Right ventricle myocardium superior (tissue), 1 donor: ENCODE measurements at places on chromosomes 12 and 14. TPM values are rescaled to one million over a fixed set of nuclear protein-coding genes. Genes with fewer than 3 reads are reported as not detected.

DNA sequence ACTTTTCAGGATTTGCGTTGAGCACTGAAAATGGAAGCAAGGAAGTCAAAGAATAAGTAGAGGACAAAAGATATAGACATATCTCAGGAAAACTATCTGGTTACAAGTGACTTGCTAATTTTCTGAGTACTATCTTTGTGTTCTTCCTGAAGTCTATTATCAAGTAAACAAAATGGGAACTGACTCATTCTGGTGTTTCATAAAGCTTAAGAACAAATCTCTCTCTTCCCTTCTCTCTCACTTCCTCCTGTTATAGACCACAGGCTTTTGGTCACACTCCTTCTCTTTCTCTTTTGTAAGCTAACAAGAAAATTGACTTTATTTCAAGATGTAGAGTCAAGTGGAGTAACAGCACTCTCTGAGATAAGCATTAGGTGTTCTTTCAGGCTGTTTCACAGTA is 406.6 kb upstream of the SYT1 start:
- no peak for DNase-seq

DNA sequence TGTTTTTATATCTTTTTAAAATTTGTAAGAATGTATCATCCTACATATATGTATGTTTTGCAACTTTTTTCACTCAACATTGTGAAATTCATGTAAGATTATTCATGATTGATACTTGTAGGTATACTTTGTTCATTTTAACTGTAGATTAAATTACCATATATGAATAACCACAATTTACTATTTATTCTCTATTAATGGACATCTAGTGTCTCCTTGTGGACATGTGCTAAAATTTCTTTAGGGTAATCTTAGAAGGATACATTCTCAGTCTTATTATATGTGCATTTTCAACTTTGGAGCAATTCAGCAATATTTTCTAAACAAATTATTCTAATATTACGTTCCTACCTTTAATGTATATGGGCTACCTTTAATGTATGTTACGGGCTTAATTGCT is 192.4 kb downstream of the FUT8 start:
- DNase-seq: no peak

- no peak for DNase-seq
Measured at GRCh38 chr14:78278464-78279250, 108.5 kb downstream of the NRXN3 start.

SCFD1 gene
- 35.5 TPM for total RNA-seq

GRCh38 chr12:6632026-6632983 is 3.5 kb downstream of the LPAR5 start:
- DNase-seq: no peak

GRCh38 chr14:68790644-68791077 is 2.2 kb downstream of the ZFP36L1 start:
- DNase-seq: no peak

CFAP54 gene
- total RNA-seq: 0.13 TPM

TSPAN11 gene
- total RNA-seq: 1.9 TPM
